ENCODE measurements at places on chromosomes 4 and X.

GRCh38 chr4:785332-786073 lies 40.4 kb downstream of the CPLX1 start:
- DNase-seq, result no peak

- no peak for DNase-seq
These were observed 4.7 kb downstream of the FAM120C start for GRCh38 chrX:54178100-54178940.

GRCh38 chr4:140607852-140608251 lies 39.1 kb upstream of the UCP1 start:
- no peak for DNase-seq

- peak; percentile 7 for DNase-seq
These were observed 8.1 kb upstream of the DKK2 start for GRCh38 chr4:107044170-107044569.

DNA sequence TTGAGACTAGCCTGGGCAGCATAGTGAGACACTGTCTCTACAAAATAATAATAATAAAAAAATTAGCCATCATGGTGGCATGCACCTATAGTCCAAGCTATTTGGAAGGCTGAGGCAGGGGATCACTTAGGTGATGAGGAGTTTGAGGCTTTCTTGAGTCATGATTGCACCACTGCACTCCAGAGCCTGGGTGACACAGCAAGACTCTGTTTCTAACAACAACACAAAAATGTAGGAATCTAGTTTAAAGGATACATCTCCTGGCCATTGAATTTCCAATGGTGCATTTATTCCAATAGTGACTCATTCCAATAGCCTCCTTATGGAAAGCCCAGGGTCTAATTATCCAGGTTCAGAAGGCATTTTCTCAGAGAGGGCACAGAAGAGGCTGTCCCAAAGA lies 21.9 kb upstream of the HERC6 start:
- DNase-seq, result no peak

- DNase-seq, result no peak
These were observed 57.9 kb downstream of the TEX13B start for GRCh38 chrX:107924136-107924746.

- peak; percentile 55 for DNase-seq
These were observed 29.3 kb upstream of the BOD1L1 start for GRCh38 chr4:13656569-13657405.

- no peak for DNase-seq
These were observed 434 bp upstream of the TMEM255A start for GRCh38 chrX:120311727-120312063.

GRCh38 chrX:118255921-118256320 lies 90.0 kb upstream of the WDR44 start:
- DNase-seq, result no peak

GRCh38 chr4:95465010-95465409 lies 83.8 kb downstream of the UNC5C start:
- DNase-seq, result no peak

DNA sequence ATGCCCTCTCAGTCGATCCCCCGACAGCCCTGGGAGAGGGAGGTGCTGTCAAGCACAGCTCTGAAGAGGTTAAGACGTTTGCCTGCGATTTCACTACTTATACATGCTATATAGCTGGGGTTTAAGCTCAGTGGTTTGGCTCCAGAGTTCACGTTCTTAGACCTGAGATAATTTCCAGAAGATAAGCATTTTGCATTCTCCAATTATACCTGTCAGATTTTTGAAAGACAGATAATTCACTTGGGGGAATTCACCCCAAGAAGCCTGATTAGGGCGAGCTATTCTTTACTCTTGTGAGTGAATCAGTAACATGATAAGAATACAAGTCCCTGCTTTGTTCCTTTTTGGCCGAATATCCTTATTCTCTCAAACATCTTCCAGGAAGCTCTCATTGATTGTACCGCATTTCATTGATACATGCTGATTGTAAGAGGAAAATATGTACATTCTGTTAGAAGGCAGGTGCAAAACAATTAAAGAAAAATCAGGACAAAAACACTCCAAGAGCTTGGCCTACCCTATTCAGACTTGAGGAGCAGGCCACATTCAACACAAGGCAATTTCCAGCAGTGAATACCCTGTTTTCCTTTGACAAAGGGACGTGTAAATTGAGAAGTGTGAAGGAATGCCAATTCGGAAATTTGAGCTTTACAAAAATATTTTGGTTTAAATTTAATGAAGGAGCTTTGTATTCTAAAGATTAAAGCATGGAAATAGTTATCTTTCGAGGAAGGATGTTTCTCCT lies 30.2 kb downstream of the TENM3 start:
- DNase-seq, result no peak

- DNase-seq, result no peak
These were observed 68.7 kb downstream of the KLHL8 start for GRCh38 chr4:87151730-87152129.

DNA sequence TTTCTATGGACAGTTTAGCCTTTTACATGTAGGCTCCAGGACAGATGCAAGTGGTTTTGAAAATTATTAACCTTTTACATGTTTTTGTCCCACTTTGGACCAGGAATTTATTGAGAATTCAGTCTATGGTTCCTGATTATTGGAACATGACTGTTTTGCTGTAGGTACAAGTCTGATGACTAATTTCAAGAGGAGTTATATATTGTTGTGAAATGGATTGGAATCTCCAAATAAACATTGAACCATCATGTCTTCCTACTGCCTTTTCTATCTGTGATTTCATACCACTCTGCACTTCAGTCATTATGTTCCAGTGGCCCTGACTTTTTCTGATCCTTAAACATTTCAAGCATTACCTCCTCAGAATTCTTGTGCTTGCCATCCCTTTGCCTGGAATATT lies 35.9 kb downstream of the TBC1D19 start:
- DNase-seq, result no peak

GRCh38 chr4:139783741-139784484 lies 118.3 kb downstream of the MGST2 start:
- DNase-seq, result peak; percentile 21

DNA sequence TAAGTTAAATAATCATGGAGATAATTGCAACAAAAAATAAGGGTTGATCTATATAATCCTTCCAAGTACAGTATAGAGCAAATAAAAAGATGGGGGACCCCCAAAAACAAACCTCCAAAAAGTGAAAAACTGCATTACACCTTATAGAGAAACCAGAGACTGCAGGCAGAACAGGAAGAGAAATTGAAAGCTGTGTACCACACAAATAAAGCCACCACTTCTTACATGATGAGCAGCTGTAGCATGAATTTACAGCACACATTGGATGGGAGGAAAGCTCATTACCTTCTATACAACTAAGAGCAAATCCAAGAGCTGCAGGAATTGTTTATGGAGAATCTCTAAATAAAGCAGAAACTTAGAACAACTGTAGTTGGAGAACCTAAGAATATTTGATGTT lies 152.4 kb upstream of the PDE5A start:
- DNase-seq, result no peak

DNA sequence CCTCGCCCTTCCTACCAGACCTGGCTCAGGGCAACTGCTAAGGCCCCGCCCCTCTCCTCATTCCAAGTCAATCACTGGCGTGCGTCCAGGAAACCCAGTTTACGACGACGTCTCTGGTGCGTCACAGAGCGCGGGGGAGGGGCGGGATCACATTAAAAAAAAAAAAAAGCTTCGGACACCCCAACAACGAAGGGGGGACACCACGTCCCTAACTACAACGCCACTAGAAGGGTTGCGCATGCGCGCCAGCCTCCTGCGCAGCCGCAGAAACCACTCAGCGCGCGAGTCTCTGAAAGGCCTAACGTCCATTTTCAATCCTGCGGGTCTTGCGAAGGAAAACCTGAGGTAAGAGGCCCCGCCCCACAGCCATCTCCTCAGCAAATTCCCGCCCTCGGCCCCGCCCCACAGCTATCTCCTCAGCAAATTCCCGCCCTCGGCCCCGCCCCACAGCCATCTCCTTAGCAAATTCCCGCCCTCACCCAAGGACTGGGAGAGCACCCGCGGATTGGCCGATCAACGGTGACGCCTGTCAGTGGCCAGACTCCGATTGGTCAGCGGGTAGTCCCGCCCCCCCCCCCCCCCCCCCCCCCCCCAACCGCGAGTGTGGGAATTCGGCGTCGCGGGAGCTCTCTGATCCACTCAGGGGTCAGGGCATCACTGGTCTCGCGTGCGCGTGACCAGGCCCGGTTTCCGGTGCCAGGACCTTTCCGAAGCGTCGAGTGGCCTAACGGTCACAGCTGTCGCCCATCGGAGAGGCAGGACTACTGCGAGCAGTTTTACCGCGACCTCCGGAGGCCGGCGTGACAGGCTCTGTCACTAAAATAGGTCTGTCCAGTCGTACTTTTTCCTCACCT lies at the start of gene SCML1:
Gene SCML1, plus strand, starts transcription at position 638 of the 854 bp plus-strand sequence. CDS start 6,694 bp downstream, outside the sequence.
- DNase-seq, result peak; percentile 86

GRCh38 chr4:95158626-95159025 lies 390.1 kb downstream of the UNC5C start:
- DNase-seq, result no peak

DNA sequence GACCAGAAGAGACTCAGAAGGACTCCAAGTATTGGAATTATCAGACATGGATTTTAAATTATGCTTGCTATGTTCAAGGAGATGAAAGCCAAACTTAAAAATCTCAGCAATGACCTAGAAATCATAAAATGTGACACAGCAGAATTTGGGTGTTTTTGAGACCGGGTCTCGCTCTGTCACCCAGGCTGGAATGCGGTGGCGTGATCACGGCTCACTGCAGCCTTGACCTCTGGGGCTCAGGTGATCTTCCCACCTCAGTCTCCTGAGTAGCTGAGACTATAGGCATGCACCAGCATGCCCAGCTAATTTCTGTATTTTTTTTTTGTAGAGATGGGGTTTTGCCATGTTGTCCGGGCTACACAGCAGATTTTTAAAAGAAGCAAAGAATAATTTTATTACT lies 12.7 kb downstream of the TAB3 start:
- DNase-seq, result no peak

Data from endothelial cell (in vitro differentiated cells).